Stimulated activated CD4-positive, alpha-beta T cell treated with anti-CD3 and anti-CD28 coated beads, Interleukin-15, amount 100 ng/mL, for 48 hours (primary cell): ENCODE measurements at places on chromosomes 16 and 17.
A peak's percentile ranks its signal among the peaks of the same experiment; 100 is the strongest.

DNA sequence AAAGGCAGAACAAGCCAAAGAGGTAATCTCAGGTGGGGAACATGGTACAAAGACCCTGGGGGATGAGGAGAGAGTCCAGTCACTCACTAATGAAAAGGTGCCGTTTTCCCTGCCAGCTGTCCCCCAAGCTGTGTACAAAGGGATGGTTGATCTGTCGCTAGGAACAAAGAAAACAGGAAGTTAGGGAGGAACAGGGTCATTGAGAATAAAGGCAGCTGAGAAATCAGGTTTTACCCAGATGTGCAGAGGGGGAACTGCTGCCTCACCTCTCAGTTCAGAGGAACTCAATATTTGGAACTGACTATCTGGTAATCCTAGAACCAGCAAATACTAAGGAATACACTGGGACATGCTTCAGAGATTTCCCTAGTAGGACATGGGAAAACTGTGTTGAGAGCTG is 1.5 kb downstream of the RSKR start:
- no peak for DNase-seq

DNA sequence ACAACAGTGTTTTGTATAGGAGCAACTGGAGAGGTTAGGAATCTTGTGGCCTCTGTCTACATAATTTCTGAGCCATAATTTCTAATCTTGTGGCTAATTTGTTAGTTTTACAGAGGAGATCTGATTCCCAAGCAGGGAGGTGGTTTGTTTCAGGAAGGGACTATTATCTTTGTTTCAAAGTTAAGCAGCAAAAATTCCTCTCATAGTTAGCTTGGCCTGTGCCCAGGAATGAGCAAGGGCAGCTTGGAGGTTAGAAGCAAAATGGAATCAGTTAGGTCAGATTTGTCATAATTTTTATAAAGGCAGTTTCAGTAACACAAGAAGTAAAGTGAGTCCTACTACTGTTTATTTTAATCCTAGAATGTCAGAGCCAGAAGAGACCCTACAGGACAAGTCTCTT is 2.0 kb upstream of the RDM1 start:
- DNase-seq = no peak

- no peak for DNase-seq
These were observed 28.7 kb downstream of the CCR7 start for GRCh38 chr17:40536295-40537171.

DNA sequence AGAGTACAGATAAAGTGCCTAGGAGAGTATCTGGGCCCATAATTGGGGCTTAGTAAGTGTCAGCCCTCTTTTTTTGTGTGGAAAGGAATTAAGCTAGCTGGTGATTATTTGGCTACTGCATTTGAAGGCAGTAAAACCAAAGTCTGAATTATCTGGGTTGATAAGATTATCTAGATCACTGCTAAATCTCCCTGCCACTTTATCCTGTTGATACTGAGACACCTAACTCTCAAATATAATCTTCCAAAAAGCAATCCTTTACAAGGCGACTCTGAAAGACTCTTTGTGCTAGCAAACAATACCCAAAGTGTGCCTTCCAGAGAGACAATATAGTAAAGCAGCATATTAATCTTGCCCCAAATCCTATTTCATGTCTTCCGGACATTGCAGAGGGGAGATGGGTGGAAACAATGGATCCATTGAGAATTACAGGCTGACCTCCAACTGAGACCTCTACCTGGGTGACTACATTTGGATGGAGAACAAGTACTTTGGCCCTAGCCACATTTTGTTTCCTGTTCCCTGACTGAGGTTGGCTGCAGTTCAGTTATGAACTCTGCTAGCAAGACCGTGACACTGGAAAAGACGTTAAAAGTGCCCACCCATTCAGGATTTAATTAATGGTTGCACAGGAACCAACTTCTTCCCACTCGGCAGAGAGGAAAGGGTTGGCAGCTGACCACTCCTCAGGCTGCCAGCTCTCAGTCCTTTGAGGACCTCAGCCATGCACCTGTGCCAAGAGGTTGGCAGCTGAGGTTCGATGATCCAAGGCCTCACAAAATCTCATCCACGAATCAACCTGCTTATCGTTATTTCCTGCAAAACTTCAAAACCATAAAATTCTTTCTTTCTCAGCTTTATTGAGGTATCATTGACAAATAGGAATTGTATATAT is 72.6 kb downstream of the SYCE1L start:
- no peak for DNase-seq

- no peak for DNase-seq
These were observed 9.3 kb downstream of the GAS2L2 start for GRCh38 chr17:35743626-35744328.

DNA sequence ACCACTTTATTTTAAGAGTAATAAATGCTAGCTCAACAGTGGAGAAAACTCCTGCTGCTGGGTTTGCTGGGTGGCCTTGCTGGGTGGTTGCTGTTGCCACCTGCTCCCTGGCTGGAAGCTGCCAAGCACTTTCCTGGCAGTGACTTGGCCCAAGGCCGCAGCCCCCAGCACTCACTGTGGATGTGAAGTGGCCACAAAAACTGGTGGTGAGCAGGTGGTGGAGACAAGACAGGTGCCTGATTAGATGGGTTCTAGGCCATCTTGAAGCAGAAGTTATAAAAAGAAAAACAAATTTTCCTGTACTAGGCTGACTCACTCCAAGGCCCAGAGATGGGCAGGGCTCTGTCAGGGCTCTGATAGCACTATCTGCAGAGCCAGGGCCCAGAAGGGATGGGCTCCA is 224.7 kb upstream of the NLRP1 start:
- DNase-seq = no peak

DNA sequence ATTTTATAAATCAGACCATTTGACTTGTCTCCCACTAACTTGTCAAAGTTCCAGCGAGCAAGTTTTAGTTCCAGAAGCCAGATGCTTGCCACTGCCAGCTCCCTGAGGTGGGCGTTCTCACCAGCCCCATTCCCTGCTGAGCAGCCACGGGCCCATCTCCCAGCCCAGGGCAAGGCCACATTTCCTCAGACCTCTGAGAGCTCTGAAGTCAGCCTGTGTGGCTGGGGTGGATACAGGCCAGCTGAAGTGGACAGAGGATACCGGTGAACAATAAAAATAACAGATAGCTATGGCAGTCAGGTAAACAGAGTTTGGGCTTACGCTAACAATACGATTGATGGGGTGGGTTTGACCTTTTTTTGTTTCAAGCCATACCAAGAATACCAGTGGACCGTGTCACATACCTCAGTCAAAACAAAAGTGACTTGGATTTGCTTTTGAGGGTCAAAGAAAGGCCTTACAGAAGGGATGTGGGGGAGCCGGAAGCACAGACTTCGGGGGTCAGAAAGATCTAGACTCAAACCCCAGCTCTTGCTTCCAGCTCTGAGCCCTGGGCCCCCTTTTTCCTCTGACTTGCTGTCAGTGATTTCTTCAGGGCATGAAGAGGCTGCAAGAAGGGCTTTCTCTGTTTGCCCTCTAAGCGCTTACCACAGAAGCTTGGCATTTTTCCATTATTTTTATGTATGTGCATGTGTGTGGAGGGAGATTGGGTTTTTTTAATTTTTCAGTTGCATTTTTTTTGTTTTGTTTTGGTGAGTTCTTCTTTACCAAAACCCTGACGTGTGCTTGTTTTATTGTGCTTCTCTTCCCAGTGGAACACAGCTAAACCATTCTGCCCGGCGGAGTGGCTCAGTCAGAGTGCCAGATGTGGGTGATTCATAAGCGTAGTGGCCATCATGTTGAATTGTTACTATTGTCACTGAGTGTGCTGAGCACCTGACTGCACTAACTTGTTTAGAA is 109.9 kb downstream of the GNAO1 start:
- DNase-seq = no peak

- DNase-seq = no peak
These were observed 42.4 kb upstream of the ABCA10 start for GRCh38 chr17:69271023-69271422.

GRCh38 chr17:36136036-36136435 is 32.4 kb downstream of the CCL4 start:
- DNase-seq = no peak

DNA sequence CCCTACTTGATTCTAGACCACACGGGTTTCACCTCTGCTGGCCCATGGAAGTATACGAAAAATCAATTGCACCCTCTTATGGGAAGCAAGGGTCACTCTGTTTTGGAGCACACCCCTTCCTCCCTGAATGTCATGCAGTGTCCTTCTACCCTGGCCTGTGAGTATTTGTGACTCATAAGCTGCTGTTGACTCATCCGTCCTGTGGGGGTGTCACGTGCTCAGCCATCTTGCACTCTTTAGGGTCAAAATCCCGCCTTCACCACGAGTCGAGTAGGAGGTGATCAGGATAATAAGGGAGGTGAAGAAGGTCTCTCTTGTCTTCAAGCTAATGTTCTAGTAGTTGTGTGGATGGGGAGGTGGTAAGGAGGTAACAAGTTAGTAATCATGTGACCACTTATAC is 341.0 kb upstream of the EEF2KMT start:
- no peak for DNase-seq

GRCh38 chr17:4411201-4411600 is 22.5 kb upstream of the SPNS3 start:
- no peak for DNase-seq

DNA sequence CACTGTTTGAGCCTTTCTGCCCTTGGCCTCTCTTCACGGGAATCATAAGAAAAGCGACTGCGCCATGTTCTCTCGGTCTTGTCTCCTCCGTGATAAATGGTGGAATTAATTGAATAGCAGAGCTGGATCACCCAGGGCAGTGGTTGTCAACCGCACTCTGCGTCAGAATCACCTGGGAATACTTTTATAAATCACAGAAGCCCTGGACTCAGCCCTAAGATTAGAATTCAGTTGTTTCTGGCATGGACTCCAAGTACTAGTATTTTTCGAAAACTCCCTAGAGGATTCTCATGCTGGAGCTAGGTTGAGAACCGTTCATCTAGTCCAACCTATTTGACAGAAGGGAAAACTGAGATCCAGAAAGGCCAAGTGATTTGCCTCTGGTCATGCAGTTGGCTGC is 64.1 kb downstream of the SPACA3 start:
- DNase-seq = no peak

DNA sequence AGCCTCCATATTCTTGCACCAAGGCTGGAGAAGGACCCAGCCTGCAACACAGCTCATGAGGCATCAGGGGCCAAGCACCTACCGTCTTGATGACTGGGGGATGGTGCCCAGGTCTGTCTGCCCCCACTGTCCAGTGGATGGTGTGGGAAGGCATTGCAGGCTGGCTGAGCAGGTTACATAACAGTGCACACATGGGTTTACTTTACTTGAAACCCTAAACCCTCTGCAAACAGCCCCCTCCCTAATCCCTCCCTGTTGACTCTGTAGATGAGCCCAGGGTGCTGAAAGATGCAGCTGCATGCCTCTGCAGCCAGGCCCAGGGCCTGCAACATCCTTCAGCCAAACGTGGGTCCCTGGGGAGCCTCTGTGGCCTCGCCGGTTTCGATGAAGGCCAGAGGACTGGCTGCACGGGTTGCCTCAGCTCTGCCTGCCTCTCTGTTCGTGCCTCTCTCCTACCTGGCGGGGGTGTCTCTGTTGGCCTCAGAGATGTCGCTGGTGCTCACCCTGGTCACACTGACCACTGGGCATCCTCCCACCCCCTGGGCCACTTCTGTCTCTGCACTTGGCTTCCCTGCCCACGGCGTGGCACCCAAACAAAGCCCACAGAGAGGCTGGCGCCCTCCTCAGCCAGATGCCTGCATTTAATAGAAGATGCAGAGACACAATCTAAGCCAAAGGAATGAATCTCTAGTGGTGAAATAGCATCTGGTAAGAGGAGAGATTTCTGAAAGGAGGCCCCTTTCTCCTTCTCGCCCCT is 95.1 kb downstream of the METRNL start:
- DNase-seq = no peak

- DNase-seq = no peak
These were observed 55.8 kb downstream of the PECAM1 start for GRCh38 chr17:64334851-64335250.

GRCh38 chr17:63698886-63699637 is 863 bp downstream of the LIMD2 start:
- peak; percentile 63 for DNase-seq

DNA sequence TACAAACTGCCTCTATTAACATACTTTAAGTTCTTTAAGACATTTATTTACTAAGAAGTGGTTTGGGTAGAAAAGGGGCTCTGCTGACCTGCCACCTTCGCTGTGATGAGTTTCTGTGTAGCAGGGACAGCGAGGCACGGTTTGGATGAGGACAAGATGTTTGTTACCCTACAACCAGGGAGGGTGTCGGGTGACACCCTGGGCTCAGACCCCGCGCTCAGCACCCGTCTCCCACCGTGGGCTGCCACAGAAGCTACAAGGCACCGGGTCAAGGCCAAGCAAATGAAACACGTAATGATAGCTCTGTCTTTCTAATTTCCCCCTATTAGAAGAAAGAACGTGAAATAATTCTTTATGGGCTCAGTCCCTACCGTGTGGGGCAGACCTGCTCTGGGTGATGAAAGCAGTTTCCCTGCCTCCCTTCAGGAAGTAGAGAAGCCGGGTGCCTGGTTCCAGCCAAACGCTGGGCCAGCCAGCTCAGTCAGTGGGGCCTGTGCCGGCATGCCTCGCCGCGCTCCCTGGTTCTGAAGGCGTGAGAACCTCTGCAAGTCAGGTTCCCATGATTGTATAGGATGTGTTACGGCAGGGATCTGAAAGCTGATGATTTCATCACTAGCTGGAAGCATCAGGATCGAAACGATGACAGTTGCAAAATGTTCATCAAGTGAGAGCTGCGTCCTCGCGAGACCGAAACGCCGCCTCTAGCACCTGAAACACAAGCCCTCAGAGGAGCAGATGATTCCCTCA is 3.9 kb downstream of the ZNF750 start:
- no peak for DNase-seq

DNA sequence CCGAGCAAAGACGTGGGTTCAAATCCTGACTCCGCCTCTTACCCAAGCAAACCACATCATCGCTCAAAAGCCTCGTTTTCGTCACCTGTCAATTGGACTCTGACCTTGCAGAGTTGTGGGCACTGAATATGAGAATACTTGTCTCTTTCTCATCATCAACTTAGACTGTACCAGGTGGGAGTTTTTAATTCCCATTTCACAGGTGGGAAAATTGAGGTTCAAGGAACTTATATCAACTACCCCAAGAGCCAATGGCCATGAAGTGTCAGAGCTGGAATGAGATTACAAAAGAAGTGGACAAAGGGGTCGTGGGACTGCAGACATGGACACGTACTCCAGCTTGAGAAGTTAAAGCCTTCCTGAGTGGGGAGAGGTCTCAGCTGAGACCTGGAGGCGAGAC is 10.8 kb downstream of the TMEM114 start:
- no peak for DNase-seq

- no peak for DNase-seq
These were observed at the start of gene SREBF1 for GRCh38 chr17:17836818-17837379. SREBF1 (minus strand) TSS chr17:17836986; CDS start chr17:17836817, 169 bp downstream.

GRCh38 chr16:69057400-69058378 is 47.8 kb upstream of the HAS3 start:
- no peak for DNase-seq

DNA sequence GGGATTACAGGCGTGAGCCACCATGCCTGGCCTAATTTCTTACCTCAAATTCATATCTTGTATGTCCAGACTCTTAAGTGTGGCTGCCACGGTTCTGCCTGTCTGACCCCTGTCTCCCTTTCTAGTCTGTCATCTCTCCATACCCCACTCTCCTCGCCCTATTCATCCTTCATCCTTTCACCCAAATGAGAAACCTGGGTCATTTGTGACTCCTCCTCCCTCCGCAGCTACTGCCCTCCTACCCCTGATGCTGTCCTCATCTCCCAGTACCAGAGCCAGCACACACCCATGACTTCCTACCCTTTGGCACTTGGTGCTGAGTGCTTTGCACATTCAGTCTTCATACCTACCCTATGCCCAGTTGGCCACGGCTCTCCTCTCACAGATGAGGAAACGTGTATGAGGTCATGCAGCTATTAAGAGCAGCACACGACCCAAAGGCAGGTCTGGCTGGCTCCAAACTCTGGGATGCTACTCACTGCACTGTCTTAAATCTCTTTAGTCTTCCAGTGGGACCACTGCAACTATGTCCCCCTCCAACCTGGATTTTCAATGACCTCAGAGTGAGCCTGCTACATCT is 1.6 kb downstream of the SPATA32 start:
- DNase-seq = no peak
